ENCODE measurements at places on chromosomes 7 and 10. TPM values are rescaled to one million over a fixed set of nuclear protein-coding genes. Genes with fewer than 3 reads are reported as not detected.

DNA sequence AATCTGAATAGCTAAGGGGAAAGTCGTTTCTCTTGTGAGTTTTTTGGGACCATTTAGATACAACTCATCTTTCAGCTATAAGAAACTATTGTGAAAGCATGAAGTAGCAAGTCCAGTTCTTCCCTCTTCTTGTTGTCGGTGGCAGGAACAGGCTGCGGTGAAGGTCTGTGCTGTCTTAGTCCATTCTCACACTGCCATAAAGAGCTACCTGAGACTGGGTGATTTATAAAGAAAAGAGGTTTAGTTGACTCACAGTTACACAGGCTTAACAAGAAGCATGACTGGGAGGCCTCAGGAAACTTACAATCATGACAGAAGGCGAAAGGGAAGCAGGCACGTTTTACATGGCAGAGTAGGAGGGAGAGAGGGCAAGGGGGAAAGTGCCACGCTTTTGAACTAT, 261.8 kb downstream of the GATA3 start:
- DNase-seq, result no peak
- H3K4me3 ChIP-seq, result no peak overlapping the region
- H3K4me1 ChIP-seq, result no peaks in the 10 kb centered on the region
- H3K36me3 ChIP-seq, result no peaks in the 10 kb centered on the region

- no peak overlapping the region for H3K4me3 ChIP-seq
- H3K27me3 ChIP-seq, result no peaks in the 10 kb centered on the region
- no peaks in the 10 kb centered on the region for H3K36me3 ChIP-seq
- peaks cover 7% of the 10 kb centered on the region for H3K4me1 ChIP-seq
Measured at GRCh38 chr7:84735677-84736076, 451.2 kb downstream of the SEMA3D start.

DNA sequence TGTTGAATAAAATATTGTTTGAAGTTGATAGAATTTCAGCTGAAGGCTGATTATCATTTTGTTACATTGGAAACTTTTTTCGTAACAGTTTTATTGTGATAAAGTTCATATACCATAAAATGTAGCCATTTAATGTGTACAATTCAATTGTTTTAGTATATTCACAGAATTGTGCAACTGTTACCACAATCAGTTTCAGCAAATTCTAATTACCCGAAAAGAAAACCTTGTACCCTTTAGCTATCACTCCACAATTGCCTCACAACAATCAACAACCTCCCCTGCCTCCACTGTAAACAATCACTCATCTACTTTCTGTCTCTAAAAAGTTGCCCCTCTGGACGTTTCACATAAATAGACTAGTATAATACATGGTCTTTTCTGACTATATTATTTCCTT, 179.7 kb upstream of the BET1 start:
- no peaks in the 10 kb centered on the region for H3K27me3 ChIP-seq
- 0 out of 2 replicates have a peak overlapping the region, but pooled peaks have one; percentile 25 for H3K4me3 ChIP-seq
- peaks cover 40% of the 10 kb centered on the region for H3K4me1 ChIP-seq
- no peak for DNase-seq
- H3K36me3 ChIP-seq, result no peaks in the 10 kb centered on the region

- no peak overlapping the region for H3K4me3 ChIP-seq
- H3K27me3 ChIP-seq, result peaks cover 21% of the 10 kb centered on the region
- H3K4me1 ChIP-seq, result no peaks in the 10 kb centered on the region
Measured at GRCh38 chr7:27197137-27198042, 2.5 kb downstream of the HOXA13 start.

DNA sequence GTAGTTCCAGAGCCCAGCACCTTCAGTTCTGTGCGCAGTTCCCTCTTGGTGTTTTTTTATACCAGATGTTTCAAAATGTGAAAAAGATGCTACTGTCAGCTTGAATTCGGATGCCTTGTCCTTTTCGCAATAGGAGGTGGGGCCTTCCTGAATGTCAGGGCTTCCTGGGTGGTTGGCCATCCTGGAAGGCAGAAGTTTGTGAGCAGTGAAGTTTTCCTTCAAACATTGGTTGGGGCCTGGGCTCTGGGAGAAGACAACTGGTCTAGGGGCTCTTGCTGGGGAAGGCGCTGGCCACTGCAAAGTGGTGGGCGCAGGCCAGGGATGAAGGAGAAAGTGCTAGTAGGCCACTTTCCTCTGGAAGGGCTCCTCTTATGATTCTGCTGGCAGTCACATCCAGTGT, 56.8 kb upstream of the JAZF1 start:
- no peak overlapping the region for H3K4me3 ChIP-seq
- H3K27ac ChIP-seq, result no peak overlapping the region
- no peak for DNase-seq
- H3K27me3 ChIP-seq, result no peaks in the 10 kb centered on the region
- H3K36me3 ChIP-seq, result no peaks in the 10 kb centered on the region

DNA sequence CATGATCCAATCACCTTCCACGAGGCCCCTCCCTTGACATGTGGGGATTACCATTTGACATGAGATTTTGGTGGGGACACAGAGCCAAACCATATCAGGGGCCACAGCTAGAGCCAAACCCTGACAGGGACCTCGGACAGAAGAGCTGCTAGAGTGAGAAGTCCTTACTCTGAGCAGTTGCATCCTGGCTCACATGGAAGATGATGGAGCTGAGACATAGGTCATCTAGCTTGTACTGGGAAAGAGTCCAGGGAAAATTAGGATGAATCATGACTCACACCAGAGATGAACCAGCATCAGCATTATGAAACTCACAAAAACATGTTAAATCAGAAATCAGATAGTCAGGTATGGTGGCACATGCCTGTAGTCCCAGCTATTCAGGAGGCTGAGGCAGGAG, 12.8 kb upstream of the FMC1 start:
- H3K36me3 ChIP-seq, result no peaks in the 10 kb centered on the region
- H3K4me3 ChIP-seq, result no peak overlapping the region
- H3K27ac ChIP-seq, result 0 out of 2 replicates have a peak overlapping the region, but pooled peaks have one; percentile 27
- no peaks in the 10 kb centered on the region for H3K4me1 ChIP-seq
- DNase-seq, result peak; percentile 91

DNA sequence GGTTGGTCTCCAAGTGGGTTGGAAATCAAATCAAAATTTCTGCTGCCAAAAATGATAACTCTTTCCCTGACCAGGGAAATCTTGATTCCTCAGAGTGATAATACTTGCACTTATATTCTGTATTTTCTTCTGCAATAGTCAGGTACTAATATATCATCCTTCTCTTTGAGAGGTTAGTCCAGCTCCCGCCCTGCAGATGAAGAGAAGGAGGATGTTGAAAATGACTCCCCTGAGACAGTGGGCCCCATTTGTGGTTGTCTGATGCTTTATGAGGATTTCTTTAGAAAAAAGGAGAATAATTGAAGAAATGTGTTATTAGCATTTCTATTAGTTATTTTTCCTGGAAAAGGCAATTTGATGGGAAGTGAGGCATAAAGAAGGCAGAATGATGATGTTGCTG, 213.0 kb downstream of the SEC23IP start:
- DNase-seq, result no peak
- no peaks in the 10 kb centered on the region for H3K36me3 ChIP-seq
- no peaks in the 10 kb centered on the region for H3K4me1 ChIP-seq
- no peak overlapping the region for H3K4me3 ChIP-seq
- no peak overlapping the region for H3K27ac ChIP-seq

- peaks cover 29% of the 10 kb centered on the region for H3K27me3 ChIP-seq
- no peak overlapping the region for H3K4me3 ChIP-seq
- no peaks in the 10 kb centered on the region for H3K36me3 ChIP-seq
- H3K4me1 ChIP-seq, result no peaks in the 10 kb centered on the region
- H3K27ac ChIP-seq, result no peak overlapping the region
Measured at GRCh38 chr10:71049994-71050393, 161.6 kb upstream of the PCBD1 start.

Gene C7orf57
- polyA plus RNA-seq, result not detected

Gene TMEM225B
- 0.44 TPM for polyA plus RNA-seq

Gene TWIST1
- 17.5 TPM for polyA plus RNA-seq

Gene NPC1L1
- not detected for polyA plus RNA-seq

Gene MALRD1
- 0.45 TPM for polyA plus RNA-seq

All from GM23248 (cell line).